ENCODE measurements at places on chromosomes 2 and 18. TPM values are rescaled to one million over a fixed set of nuclear protein-coding genes. Genes with fewer than 3 reads are reported as not detected.

KCTD1 gene
- polyA plus RNA-seq = 70.2 TPM

EIF5B gene
- 66.0 TPM for polyA plus RNA-seq

CASP10 gene
- polyA plus RNA-seq = 12.6 TPM

BMPR2 gene
- polyA plus RNA-seq = 69.4 TPM

ORC4 gene
- polyA plus RNA-seq = 99.1 TPM

SPHKAP gene
- 3.8 TPM for polyA plus RNA-seq

PROM2 gene
- polyA plus RNA-seq = 26.4 TPM

ALPG gene
- polyA plus RNA-seq = not detected

HAAO gene
- 40.5 TPM for polyA plus RNA-seq

ERMN gene
- polyA plus RNA-seq = 0.54 TPM

KIF1A gene
- 14.0 TPM for polyA plus RNA-seq

PROKR1 gene
- polyA plus RNA-seq = 0.17 TPM

CYBRD1 gene
- polyA plus RNA-seq = 39.2 TPM

SAG gene
- 0.32 TPM for polyA plus RNA-seq

Data from renal cortex interstitium (tissue), 15 donors.